NCI-H1417 (cell line): ENCODE measurements at places on chromosomes 7 and 10.

DNA sequence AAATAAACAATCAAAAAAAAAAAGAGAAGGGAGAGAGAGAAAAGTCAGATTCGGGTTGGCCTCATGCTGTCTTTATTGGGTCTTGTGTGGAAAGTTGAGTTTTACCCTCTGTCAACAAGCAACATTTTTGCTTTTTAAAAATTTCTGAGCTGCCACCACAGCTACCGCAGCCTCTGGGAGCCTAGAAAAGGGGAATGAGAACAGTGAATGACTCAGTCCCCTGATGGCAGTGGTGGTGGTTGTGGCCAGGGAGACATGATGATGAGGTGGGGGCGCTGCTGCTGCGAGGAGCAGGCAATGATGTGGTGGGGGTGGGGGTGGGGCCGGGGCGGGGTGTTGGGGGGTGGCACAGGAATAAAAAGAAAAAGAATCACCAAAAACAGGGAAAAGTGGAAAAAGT is 20.0 kb upstream of the CREB3L2 start:
- DNase-seq = no peak

DNA sequence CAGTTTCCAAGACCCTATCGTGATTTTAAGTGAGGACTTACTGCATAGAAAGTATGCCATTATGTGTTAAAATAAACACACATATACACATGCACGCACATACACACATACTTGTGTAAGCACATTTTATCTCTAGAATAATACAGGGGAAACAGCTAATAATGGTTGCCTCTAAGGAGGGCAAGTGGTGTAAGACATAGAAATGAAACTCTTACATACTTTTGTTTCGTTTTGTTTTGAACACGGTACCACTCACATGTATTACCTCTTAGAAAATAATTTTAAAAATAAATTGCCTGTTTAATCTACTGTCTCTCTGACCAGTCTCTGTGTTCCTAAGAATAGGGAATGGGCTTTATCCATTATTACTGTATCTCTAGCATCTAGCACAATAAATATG is 49.2 kb downstream of the HERPUD2 start:
- DNase-seq = no peak

- peak; percentile 79 for DNase-seq
Observed at GRCh38 chr7:8365499-8366110, 67.8 kb upstream of the NXPH1 start.

DNA sequence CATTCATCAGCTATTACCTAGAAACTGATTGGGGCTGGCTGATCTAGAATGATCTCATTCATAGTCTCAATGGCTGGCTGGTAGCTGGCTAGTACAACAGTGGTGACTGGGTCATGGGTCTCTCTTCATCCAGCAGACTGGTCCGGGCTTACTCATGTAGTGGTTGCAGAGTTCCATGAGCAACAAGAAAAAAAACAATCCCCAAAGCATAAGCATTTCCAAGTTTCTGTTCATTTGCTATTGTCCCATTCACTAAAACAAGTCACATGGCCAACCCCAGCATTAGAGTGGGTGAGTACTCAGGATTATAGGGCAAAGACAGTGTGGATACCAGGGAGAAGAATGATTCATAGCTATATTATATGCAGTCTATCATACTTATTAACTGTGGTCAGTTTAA is 85.2 kb upstream of the SEMA3C start:
- DNase-seq = no peak

GRCh38 chr7:113694149-113694548 is 224.7 kb downstream of the PPP1R3A start:
- DNase-seq = no peak

DNA sequence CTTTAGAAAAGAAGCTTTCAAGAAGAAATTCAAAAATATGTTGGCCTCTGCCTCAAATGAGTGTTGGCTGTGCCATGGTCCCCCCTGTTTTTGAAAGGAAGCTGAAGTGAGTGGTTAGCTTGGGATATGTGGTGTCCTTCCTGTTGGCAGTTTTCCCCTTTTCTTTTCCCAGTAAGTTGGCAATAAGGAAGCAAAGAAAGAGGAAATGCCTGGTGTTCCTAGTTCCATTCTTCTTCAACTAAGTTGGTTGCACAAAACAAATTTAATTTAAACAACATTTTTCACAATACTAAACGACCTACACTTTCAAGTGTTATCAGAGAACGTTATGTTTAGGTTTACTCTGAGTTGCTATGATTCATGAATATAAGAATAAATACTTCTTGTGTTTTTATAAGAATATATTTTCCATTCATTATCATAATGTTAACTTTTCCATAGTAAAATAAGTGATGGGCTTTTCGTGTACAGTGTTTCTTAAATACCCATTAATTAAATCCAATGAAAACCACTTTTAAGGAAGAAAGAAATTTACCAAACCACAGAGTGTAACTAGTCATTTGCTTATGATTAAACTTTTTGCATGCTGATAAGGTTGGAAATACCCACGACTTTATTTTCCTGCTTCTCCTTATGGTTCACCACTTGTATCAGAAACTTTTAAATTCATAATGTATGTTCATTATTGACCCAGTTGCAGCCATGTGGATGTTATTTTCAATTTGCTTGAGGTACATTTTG is 7.7 kb downstream of the HDAC9 start:
- DNase-seq = no peak

DNA sequence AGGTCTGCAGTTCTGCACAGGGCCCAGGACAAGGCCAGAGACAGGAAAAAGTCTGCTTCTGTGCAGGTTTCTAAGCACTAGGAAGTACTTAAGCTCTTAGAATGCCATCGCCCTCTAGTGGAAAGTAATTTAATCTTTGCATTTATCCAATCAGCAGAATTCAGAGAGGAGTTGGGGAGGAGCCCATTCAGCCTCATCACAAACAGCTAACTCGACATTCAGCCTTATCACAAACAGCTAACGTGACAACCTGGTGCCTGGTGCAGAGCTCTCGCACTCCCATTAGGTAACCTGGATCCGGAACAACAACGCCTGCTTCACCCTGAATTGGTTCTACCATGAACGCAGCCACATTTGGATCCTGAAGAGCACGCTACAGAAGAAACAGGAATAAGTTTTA is 15.2 kb downstream of the OAT start:
- peak; percentile 19 for DNase-seq

DNA sequence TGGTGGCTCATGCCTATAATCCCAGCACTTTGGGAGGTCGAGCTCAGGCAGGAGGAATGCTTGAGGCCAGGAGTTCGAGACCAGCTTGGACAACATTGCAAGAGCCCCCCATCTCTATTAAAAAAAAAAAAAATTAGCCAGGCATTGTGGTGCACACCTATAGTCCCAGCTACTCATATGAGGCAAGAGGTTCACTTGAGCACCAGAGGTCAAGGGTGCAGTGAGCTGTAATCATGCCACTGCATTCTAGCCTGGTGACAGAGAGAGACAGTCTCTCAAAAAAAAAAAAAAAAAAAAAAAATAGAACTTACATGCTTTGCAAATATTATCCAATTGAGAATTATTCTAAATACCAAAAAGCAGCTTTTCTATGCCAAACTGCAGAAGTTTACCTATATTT is 11.0 kb downstream of the KIN start:
- DNase-seq = no peak

- DNase-seq = peak; percentile 3
Observed at GRCh38 chr10:83539528-83540308, 599.6 kb upstream of the GHITM start.

GRCh38 chr10:130747946-130748345 is 563.6 kb downstream of the TCERG1L start:
- no peak for DNase-seq

DNA sequence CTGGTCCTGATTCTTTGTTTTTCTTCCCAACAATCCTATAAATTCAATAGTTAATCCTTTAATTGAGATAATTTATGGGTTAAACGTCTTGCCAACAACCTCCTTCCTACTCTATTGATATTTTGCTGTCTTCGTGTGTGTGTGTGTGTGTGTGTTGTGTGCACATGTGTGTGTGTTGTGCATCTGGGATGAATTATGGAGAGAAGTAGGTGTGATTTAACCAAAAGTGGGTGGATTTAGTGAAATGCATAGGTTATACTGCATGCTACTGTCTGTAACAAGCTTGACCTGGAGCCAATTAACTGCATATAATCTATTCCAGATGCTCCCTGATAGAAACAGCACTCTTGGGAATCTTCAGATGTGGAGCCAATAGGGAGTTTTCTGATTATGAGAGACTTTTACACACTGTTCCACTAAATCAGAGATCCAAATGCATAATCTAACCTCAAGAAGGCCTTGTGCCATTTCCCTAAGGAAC is 61.2 kb downstream of the SEMA3D start:
- no peak for DNase-seq

GRCh38 chr10:21424459-21424861 is 101.0 kb downstream of the SKIDA1 start:
- DNase-seq = no peak

GRCh38 chr10:1169186-1169885 is 113.2 kb downstream of the WDR37 start:
- DNase-seq = no peak

DNA sequence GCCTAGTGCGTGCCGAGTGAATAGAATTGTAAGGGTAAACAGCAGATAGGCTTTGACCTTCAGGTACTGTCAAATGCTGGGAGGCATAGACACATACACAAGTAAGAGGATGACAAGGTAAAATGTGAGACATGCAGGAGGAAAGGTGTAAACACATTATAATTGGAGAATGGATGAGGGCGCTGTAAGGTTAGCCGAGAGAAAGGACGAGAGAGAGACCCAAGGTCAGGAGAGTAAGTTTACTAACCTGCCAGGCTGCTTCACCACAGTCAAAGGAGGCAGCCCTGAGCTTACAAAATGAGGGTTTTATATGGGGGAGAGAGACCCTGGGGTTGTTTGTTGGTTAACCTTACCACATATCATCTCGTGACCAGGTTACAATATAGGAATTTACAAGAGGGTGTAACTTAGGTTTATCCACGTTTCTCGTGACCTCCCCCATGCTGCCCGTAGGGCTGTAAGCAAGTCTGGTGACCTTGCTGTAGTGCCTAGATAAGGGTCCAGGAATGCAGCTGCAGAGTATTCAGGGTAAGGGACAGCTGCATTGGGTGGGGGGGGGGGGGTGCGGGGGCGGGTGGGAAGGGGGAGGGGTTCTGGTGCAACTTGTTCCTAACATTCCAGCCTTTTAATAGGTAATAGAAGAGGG is 17.9 kb downstream of the SCIN start:
- DNase-seq = no peak

DNA sequence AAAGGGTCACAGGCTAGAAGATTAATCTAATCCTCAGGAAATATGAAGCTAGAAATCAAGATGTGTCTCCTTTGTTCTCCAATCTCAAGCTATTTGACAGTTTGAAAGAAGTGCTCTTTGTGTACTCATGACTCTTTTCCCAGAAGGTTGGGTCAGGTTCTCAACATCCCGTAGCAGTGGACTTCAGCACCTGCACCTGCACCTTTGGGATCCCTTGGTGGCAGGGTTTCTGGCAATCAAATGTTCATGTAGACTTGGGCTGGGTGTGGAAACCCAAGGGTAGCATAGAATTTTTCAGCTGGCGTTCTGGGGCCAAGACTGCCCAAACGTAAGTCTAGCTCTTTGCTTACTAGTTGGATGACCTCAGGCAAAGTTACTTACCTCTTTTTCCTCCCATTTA is 134.4 kb downstream of the ADRA2A start:
- DNase-seq = no peak

DNA sequence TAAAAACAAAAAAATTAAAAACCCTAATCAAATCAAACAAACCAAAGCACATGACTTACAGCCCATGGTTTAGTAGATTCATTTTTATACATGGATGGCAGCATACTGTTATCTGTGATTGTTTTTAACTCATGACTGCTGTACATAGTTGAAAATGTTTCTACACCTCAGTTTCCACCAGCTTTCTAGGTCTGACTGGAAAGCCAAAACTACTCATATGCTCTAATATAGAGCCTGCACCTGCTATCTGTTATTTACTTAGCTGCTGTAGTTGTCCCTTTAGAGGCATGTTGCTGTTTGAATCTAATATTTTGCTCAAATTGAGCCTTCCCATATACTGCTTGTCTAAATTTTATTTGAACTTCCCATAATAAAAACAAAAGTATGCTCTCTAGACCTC is 289.9 kb upstream of the LRRN3 start:
- DNase-seq = no peak

- DNase-seq = peak; percentile 87
Observed at GRCh38 chr7:95473276-95473985, 12.3 kb upstream of the ASB4 start.

GRCh38 chr10:34016576-34016975 is 682.1 kb upstream of the NRP1 start:
- DNase-seq = no peak

- DNase-seq = no peak
Observed at GRCh38 chr7:28807396-28807994, 150.6 kb downstream of the TRIL start.

- DNase-seq = no peak
Observed at GRCh38 chr10:94936721-94937120, 1.7 kb upstream of the CYP2C9 start.
